ENCODE measurements at places on chromosomes 2 and 18. TPM values are rescaled to one million over a fixed set of nuclear protein-coding genes. Genes with fewer than 3 reads are reported as not detected.
A peak's percentile ranks its signal among the peaks of the same experiment; 100 is the strongest.

Gene CTAGE1
- not detected for total RNA-seq

Gene GPR155
- total RNA-seq = 1.0 TPM

Gene SAG
- not detected for total RNA-seq

Gene ANKRD53
- 0.39 TPM for total RNA-seq

Gene CPO
- total RNA-seq = 0.46 TPM

DNA sequence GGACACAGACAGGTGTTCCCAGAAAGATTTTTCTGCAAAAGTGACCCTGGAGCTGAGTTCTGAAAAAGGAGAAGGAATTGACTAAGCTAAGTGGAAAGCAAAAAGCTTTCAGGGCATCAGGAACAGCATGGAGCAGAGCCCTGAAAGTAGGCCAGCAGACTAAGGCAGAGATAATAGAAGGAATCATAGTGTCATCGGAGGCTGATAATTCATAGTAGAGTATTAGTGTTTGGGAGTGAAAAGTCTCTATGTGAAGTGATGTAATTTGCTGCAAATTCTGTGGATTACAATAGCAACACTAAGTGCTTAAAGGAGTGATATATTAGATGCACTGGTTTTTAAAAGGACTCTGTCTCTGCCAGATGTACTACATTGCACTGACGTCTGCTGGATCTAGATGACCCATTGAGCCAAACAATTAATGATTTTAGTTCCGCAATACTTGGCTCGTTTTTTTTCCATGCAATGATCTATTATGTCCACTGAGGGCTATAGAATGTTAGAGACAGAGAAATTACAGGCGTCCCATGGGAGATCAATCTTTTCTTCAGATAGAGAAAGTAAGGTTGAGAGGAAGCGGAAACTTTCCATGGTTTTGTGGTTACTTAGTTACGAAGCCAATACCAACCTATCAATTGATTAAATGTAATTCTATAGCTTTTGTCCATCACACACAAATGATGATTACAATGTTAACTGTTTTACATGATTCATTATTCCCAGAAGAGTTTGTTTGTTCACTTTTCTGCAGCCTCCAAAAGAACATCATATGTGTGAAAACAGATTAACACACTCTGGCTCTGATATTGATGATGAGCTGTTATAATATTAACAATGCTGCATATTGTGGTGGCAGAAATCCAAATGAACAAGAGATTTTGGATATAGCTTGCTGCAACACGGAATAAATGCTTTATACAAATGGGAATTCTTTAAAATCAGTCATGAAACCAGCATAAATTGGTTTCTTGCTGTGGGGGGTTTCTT lies 143.7 kb downstream of the MC4R start:
- no peaks in the 10 kb centered on the region for H3K36me3 ChIP-seq
- H3K27ac ChIP-seq = no peak overlapping the region
- H3K4me3 ChIP-seq = no peak overlapping the region
- no peaks in the 10 kb centered on the region for H3K4me1 ChIP-seq
- no peak for DNase-seq

- no peak for DNase-seq
- no peak overlapping the region for H3K27ac ChIP-seq
- no peaks in the 10 kb centered on the region for H3K36me3 ChIP-seq
- H3K4me1 ChIP-seq = peaks cover 14% of the 10 kb centered on the region
Measured at GRCh38 chr18:58501066-58501896, 127.6 kb downstream of the ALPK2 start.

- H3K27me3 ChIP-seq = peaks cover 4% of the 10 kb centered on the region
- H3K36me3 ChIP-seq = peaks cover 7% of the 10 kb centered on the region
- peaks cover 21% of the 10 kb centered on the region for H3K4me1 ChIP-seq
- no peak overlapping the region for H3K27ac ChIP-seq
- no peak overlapping the region for H3K4me3 ChIP-seq
Measured at GRCh38 chr2:98777076-98777475, 46.1 kb upstream of the MGAT4A start.

- no peak overlapping the region for H3K27ac ChIP-seq
- peaks cover 29% of the 10 kb centered on the region for H3K4me1 ChIP-seq
- H3K4me3 ChIP-seq = no peak overlapping the region
- no peak for DNase-seq
- H3K27me3 ChIP-seq = no peaks in the 10 kb centered on the region
Measured at GRCh38 chr2:23519334-23519651, 134.3 kb downstream of the KLHL29 start.

- no peak for DNase-seq
- no peak overlapping the region for H3K4me3 ChIP-seq
- H3K36me3 ChIP-seq = no peaks in the 10 kb centered on the region
- H3K27me3 ChIP-seq = no peaks in the 10 kb centered on the region
- no peak overlapping the region for H3K27ac ChIP-seq
- H3K4me1 ChIP-seq = peaks cover 8% of the 10 kb centered on the region
Measured at GRCh38 chr18:45254709-45255082, 360.6 kb upstream of the SLC14A2 start.

GRCh38 chr18:53935803-53936202 lies 288.7 kb downstream of the MBD2 start:
- no peak overlapping the region for H3K27ac ChIP-seq
- no peak for DNase-seq

- no peak overlapping the region for H3K4me3 ChIP-seq
- peaks cover 53% of the 10 kb centered on the region for H3K4me1 ChIP-seq
- peaks cover 7% of the 10 kb centered on the region for H3K27me3 ChIP-seq
- H3K36me3 ChIP-seq = peaks cover 7% of the 10 kb centered on the region
- no peak overlapping the region for H3K27ac ChIP-seq
Measured at GRCh38 chr2:72961853-72962468, 44.6 kb downstream of the EMX1 start.

- H3K27me3 ChIP-seq = no peaks in the 10 kb centered on the region
- H3K4me1 ChIP-seq = no peaks in the 10 kb centered on the region
- no peak overlapping the region for H3K27ac ChIP-seq
Measured at GRCh38 chr18:10913919-10914318, 235.4 kb downstream of the PIEZO2 start.

DNA sequence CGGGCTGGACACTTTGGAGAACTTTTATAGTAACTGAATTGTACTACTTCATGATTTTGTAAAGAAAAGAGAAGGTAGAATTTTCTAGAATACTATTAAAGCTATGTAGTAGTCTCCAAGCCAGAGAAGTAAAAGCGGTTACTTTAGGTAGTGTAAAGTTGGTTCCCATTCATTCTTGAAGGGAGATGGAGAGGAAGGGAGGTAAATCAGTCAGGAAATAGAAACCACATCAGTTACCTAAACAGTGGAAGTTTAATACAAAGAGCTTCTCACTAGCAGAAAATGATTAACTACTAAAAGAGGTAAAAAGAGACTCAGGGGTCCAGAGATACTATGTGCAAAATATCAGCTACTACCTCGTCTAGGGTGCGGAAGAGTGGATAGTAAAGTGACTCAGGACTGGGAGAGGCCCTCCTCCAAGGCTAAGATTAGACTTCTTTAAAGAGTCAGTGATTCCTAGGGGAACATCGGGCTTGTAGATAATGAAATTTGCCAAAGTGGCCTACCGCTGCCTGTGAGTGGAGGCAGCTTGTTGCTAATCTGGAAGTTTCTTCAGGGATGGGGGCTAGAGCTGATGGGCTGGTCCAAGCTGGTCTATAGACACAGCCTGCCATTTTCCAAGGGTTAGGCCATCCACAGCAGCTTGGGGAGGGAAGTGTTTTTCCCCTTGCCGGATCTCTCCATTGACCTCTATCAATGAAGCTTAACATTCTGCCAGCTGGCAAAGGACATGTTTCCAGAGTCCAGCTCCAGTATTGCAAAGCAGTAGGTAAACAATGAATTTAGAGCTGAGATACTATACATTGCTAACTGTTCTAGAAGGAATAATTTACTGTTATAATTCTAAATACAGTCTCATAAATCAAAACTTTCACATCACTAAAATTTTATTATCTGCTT lies 246.4 kb upstream of the BOD1L2 start:
- H3K4me3 ChIP-seq = no peak overlapping the region
- no peaks in the 10 kb centered on the region for H3K27me3 ChIP-seq
- peak overlapping the region; percentile 47 for H3K27ac ChIP-seq
- no peaks in the 10 kb centered on the region for H3K36me3 ChIP-seq
- H3K4me1 ChIP-seq = peaks cover 16% of the 10 kb centered on the region
- no peak for DNase-seq

GRCh38 chr2:202249521-202250253 lies 11.3 kb upstream of the SUMO1 start:
- H3K4me1 ChIP-seq = peaks cover 17% of the 10 kb centered on the region
- DNase-seq = peak; percentile 70
- H3K4me3 ChIP-seq = peak overlapping the region; percentile 57
- H3K27ac ChIP-seq = peak overlapping the region; percentile 99
- peaks cover 4% of the 10 kb centered on the region for H3K36me3 ChIP-seq

- H3K4me1 ChIP-seq = peaks cover 13% of the 10 kb centered on the region
- H3K4me3 ChIP-seq = no peak overlapping the region
- DNase-seq = no peak
- 0 out of 2 replicates have a peak, but pooled peaks cover 3% of the 10 kb centered on the region for H3K36me3 ChIP-seq
Measured at GRCh38 chr18:41617647-41618046, 337.4 kb upstream of the PIK3C3 start.

DNA sequence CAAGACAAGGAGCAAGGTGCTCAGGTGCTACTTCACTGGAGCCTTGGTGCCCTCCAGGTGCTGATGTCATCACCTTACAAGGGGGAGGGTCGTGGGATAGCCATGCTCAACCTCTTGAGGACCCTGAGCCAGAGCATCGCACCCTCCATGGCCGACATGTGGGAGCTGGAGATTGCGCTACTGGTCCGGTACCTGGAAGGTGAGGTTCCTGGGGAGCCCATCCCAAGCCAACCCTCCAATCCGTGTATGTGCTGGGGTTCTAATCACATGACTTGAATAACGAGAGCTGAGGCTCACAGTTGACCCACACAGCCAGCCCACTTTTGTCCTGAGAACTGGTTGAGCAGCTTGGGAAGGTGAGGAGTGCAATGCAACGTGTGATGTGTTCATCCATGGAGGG lies 25.9 kb downstream of the MROH2A start:
- DNase-seq = no peak
- H3K4me1 ChIP-seq = no peaks in the 10 kb centered on the region
- no peaks in the 10 kb centered on the region for H3K27me3 ChIP-seq
- no peak overlapping the region for H3K4me3 ChIP-seq

- peaks cover 4% of the 10 kb centered on the region for H3K27me3 ChIP-seq
- no peak overlapping the region for H3K27ac ChIP-seq
- H3K4me1 ChIP-seq = peaks cover 14% of the 10 kb centered on the region
- peaks cover 23% of the 10 kb centered on the region for H3K36me3 ChIP-seq
Measured at GRCh38 chr2:3254442-3254941, 123.1 kb downstream of the EIPR1 start.

- DNase-seq = no peak
- peak overlapping the region; percentile 99 for H3K4me3 ChIP-seq
- 0 out of 2 replicates have a peak overlapping the region, but pooled peaks have one; percentile 9 for H3K27ac ChIP-seq
Measured at GRCh38 chr18:35291166-35291565, 1.1 kb upstream of the ZSCAN30 start.

- H3K36me3 ChIP-seq = 0 out of 2 replicates have a peak, but pooled peaks cover 3% of the 10 kb centered on the region
- H3K27me3 ChIP-seq = no peaks in the 10 kb centered on the region
- peaks cover 67% of the 10 kb centered on the region for H3K4me1 ChIP-seq
- no peak overlapping the region for H3K4me3 ChIP-seq
Measured at GRCh38 chr2:106168657-106169056, 25.4 kb downstream of the UXS1 start.

DNA sequence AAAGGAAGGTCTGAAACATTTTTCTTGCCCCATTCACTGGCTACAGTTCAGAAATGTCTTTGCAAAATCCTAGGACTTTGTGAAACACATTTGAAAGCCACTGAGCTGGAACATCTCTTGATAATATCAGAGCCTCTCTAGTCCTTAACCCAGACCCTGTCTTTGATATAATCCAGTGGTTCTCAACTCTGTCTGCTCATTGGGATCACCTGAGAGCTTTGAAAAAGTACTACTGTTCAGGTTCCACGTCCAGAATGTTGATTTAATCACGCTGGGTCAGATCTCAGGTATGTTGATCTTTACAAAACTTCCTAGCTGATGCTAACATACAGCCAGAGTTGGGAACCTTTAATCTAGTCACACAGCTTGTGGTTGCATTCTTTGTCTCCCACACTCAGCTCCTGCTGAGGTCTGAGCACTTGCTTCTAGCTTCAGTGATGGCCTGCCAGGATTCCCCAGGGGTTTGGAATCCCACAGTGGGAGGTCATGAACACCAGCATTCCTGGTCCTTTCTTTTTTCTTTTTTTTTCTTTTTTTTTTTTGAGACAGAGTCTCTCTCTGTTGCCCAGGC lies 262.7 kb downstream of the SETBP1 start:
- peaks cover 41% of the 10 kb centered on the region for H3K4me1 ChIP-seq
- H3K36me3 ChIP-seq = no peaks in the 10 kb centered on the region
- H3K4me3 ChIP-seq = no peak overlapping the region

All from WTC11 (cell line).